AG20443 (cell line): ENCODE measurements at places on chromosomes 11 and 22.

- no peak for DNase-seq
These were observed 60.8 kb upstream of the PDE3B start for GRCh38 chr11:14582793-14583192.

DNA sequence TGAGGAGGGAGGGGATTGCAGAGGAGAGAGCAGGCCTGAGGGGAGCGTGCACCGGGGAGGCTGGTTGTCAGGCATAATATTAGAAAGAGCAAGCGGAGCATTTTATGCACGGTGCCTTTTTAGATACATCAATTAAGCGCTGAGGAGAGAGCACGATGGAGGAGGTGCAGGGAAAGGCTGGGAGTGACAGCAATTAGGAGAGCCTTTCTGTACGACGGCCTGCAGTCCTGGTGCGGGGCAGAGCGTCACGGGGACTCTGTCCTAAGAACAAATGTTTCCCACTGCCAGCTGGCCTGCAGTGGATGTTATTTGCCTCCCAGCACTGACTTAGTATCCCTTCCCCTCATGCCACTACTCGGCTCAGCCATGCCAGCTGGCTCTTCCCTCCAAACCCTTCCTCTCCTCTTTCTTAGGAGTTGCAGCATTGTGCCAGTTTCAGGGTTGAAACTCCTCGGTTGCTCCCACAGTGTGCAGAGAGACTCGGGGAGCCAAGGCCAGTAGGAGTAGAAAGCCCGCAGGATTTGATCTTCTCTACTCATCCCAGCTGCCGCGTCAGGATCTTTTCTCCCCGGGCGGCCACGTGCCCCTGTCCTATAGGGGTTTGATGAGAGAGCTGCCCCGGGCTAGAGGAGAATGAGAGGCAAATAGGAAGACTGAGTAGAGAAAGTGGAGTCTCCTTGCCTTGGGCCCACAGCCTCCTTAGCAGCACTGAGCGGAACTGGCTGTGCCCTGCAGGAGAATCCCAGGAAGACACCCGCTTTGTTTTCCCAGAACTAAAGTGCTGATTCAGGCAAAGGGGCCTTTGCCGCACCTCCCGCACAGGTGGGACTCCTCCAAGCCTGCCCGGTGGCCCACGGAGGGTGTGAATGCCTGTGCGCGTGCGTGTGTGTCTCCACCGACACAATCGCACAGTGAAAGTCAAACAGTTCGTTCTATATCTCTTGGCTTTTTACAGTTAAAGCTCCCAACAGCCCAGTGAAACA lies 875.3 kb downstream of the NTM start:
- no peak for DNase-seq

- DNase-seq: no peak
These were observed 96.1 kb upstream of the LRRC55 start for GRCh38 chr11:57085611-57086010.

GRCh38 chr11:131373095-131373725 lies 2.8 kb downstream of the NTM start:
- DNase-seq: no peak

- DNase-seq: peak; percentile 34
These were observed 369 bp downstream of the DHCR7 start for GRCh38 chr11:71447791-71448256.

DNA sequence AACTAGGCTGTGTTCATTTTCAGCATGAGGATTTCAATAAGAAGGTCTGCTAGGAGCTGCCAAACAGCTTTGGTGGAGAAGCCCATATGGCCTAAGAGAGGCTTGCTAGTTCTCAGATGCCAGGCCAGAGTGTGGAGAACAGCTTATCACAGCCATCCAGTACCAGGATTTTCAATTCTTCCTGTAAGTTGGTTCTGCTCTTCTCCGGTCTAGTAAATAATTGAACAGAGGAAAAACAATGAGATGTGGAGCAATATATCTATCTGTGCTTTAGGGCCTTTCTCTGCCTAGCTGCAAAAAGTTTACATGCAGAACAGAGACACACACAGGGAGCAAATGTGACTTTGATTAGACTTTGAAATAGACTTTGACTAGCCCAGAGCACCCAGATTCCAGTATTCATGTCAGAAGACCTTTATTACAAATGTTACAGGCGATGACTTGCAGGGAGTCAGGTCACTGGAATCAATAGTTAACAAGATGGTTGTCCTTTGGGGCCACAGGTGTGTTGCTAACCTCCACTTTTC lies 19.8 kb upstream of the PPP2R1B start:
- no peak for DNase-seq

DNA sequence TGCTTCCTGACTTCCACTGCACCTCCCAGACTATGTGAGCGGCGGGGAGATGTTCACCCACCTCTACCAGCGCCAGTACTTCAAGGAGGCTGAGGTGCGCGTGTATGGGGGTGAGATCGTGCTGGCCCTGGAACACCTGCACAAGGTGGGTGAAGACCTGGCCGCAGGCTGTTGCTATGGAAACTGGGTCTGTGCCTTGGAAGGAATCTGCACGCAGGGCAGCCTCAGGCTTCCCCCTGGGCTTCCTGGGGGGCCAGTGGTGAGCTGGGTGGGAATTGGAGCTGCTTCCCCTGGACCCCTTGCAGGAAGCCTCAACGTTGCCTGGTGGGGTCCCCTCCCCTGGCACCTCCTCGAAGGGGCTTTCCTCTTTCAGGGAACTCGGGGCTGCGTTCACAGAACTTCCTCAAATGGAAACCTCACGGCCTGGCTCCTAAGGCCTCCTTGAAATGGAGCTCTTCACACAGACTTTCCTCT lies 1.5 kb downstream of the RPS6KA4 start:
- DNase-seq: no peak

GRCh38 chr11:58688789-58689503 lies 42.8 kb downstream of the GLYAT start:
- DNase-seq: no peak

GRCh38 chr11:16114431-16114830 lies 241.9 kb downstream of the SOX6 start:
- DNase-seq: no peak

- DNase-seq: no peak
These were observed 3.1 kb downstream of the DYNC2H1 start for GRCh38 chr11:103112364-103112763.

DNA sequence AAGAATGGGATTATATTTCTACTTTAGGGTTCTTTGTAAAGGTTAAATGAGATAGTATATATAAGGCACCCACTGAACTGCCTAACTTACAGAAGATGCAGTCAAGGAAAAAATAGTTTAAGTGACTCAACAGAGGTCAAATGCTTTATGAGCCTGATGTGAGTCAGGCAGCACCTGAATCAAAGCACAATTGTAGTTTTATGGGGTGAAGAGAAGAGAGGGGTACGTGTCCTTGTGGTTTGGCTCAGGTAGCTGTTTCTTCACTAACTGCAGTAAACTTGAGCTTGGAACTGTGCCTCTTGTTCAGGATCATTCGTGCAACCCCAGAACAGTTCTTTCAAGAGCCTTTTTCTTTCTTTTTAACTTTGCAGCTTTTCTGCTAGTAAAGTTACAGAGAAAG lies 125.2 kb upstream of the SPON1 start:
- DNase-seq: no peak

DNA sequence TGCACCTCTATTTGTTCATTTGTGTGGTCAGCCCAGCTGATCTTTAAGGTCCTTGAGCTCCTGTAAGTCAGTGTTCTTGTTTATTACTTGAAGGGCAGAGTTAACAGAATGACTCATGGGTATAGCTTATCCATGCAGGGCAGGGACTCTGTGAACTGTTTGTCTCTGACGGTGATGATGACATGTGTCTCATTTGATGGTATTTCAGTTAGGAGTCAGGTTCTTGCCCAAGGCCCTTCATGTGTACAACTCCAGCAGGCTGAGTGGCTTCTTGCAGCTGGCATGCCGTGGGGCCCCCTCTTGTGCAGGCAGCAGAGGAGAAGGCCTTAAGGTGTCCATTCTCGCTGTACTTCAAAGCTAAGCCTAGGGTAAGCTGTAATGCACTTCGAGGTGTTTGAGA lies 165.1 kb downstream of the DBX1 start:
- DNase-seq: peak; percentile 63

DNA sequence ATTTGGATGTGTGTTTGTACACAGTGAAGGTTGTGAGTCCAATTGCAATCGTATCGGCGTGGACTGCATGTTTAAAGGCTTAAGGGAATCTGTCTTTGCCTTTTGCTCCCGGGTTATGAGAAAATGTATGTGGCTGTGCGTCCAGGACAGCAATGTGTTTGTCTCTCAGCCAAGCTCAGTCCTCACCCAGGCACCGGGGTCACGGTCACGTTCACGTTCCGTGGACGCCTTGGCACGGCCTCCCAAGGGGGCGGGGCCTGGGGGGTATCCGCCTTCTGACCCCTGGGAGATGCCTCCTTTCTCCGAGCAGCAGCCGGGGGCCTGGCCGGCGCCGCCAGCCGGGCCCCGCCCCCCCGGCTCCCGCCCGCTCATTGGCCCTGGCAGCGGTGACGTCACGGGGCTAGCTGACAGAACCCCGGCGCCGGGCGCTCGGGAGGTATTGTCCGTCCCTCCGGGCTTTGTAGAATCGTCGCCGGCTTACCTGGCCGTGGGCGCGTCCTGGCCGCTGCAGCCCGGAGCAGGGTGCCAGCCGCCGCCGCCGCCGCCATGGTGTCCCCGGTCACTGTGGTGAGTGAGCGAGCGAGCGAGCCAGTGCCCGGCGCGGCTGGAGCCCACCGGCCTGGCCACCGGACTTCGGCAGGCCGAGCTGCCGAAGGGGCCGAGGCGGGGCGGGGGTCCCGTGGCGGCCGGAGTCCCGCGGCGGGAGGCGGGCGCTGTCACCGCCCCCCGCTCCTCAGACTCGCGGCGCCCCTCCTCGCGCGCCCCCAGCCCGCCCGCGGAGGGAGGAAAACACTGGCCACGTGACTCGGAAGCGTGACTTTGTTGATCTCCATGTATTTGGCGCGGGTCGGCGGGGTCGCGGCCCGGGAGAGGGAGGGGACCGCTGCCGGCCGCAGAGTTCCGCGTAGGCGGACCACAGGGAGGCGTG lies at the start of gene TMEM86A:
TMEM86A (plus strand) TSS at position 439 of the 928 bp plus-strand sequence; CDS start at position 547, 108 bp downstream.
- peak; percentile 98 for DNase-seq

- no peak for DNase-seq
These were observed 14.2 kb downstream of the ARRB1 start for GRCh38 chr11:75337195-75337654.

DNA sequence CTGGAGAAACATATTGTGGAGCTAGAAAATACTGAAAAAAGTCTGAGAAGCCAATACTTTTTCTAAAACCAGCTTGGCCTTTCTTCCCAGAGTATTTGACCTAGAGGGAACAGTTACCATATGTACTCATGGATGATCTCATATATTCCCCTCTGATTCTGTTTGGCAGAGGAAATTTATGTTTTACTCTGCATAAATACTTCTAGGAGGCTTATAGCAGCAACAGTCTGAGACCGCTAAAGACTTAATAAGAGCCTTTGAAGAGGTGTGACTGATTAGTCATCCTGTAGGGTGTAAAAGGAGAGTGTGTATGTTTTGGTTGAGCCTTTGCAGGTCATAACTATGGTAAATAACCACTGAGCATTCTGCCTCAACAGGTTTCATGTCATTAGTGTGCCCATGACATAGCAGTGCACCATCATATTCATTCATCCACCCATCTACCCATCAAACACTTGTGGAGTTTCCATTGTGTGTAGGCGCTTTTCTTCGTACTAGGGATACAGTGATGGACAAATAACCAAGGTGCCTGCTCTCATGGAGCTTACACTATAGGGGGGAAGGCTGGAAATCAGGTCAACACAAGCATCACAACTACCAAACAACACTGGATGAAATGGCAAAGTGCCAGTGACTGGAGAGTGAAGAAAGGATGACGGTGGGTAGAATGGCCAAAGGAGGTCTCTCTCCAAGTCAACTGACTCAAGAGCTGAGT lies 44.5 kb downstream of the TRAF6 start:
- DNase-seq: no peak

GRCh38 chr11:105034813-105035620 lies at the start of gene CASP1:
TSS of gene CASP1 (minus strand) at chr11:105035144. CDS start at chr11:105035113, 31 bp downstream.
- DNase-seq: peak; percentile 71

GRCh38 chr11:71252770-71253730 lies 673 bp upstream of the SHANK2 start:
- DNase-seq: peak; percentile 45

GRCh38 chr11:13012056-13012661 lies 3.0 kb downstream of the RASSF10 start:
- no peak for DNase-seq

DNA sequence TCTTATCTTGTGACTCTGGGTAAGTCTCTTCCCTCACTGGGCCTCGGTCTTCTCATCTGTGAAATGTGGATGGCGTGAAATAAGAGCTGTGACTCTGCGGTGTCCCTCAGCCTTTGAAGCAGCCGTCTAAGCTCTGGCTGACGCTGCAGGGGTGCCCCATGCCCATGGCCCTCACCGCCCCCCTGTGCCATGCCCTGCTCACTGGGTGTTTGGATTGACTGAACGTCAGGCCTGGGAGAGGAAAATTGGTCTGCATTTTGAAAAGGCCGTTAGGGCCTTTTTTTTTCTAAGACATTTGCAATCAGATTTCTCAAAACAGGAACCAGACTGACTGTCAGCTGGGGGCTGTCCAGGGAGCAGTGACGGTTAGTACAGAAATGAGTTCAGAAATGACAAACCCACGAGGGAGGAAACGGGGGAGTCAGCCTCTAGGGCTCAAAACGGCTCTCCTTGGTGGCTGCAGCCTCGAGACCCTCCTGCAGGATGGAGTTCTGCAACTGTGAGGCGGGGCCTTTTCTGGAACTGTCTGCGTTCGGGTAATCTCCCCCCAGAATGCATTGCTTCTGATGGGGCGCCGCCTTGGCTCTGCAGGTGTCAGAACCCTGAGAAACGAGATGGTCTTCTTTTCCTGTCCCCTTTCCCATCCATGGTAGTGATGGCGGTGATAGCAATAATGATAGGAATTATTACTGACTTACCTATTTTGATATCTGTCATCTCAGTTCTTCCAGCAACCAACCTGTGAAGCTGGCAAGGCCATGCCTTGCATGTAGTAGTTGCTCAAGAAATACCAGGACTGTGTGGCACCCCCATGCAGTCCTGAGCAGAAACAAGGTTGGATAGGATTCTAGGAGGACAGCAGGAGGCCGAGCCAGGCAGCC lies 2.0 kb downstream of the GRK2 start:
- DNase-seq: no peak

DNA sequence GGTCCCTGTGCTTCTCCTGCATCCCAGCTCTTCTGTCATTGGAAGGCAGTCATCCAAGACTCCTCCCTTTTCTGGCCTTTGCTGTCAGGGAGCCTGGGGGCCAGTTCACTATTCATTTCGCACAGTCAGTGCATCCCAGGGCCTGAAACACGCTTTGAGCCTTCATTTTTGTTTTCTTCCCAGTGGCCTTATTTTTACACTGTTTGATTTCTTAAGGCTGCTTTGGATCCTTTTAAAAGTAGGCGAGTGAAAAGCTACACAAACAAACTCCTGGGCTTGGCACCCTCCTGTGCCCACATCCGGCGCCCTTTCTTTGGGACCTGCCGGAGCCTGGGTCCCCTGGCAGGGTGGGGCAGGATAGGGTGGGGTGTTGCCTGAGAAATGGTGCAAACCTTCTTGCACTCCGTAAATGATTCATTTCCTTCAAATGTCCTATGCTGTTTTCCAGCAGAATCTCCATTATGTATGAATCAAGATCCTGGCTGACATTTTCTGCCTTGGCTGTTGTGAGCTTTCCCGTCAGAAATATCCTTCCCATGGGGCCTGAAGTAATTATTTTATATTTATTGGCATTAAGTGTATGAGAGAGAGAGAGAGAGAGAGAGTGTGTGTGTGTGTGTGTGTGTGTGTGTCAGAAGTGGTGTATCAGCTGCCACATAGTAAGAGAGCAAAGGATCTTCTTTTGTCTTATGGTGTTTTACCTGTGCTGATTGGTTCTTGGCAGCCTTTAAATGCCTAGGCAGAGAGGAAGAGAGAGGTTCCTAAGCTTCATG lies 45.6 kb downstream of the BCR start:
- peak; percentile 70 for DNase-seq

- DNase-seq: no peak
These were observed 16.3 kb downstream of the SMCO4 start for GRCh38 chr11:93526641-93527583.

GRCh38 chr11:6828103-6828502 lies 17.4 kb upstream of the OR10A5 start:
- DNase-seq: no peak
